Germinal center (tissue), 1 donor: ENCODE measurements at places on chromosomes 11 and 22.

DNA sequence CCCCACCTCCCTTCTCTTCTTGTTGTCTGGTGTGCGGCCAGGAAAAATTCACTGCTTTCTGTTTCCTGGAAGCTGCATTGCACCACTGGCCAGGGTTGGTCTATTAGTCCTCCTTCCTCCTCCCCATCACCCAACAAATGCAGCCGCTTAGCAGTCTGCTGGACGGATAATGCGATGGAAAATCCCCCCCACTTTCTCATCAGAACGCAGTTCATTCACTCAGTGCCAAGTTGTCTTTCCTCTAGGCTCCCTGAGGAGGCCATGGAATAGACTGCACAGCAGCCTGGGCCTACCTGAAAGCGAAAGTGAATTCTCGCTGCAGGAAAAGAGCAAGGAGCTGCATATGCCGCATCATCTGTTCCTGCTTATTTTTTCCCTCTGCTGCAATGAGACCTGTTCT, 513.6 kb downstream of the METTL15 start:
- no peak for DNase-seq

- no peak for DNase-seq
Measured at GRCh38 chr11:16561150-16561549, 177.3 kb upstream of the C11orf58 start.

GRCh38 chr22:37808294-37808657, 542 bp downstream of the GCAT start:
- no peak for DNase-seq

DNA sequence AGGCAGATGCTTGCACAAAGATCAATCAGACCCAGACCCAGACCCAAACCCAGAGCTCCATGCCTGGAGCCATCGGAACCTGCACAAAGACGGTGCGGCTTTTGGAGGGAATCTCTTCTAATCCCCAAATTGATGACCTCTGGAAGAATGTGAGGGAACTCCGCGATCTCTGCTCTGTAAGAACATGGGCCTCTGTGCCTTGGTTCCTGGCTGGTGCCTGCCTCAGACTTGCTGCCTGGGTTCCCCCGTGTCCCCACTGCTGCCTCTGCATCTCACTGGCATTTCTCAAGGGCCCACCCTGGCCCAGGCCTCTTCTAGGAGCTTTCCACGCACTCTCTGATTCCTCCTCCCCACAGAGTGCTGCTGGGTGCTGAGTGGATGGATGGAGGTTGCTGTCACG, 1044.4 kb downstream of the TBC1D22A start:
- DNase-seq, result no peak

DNA sequence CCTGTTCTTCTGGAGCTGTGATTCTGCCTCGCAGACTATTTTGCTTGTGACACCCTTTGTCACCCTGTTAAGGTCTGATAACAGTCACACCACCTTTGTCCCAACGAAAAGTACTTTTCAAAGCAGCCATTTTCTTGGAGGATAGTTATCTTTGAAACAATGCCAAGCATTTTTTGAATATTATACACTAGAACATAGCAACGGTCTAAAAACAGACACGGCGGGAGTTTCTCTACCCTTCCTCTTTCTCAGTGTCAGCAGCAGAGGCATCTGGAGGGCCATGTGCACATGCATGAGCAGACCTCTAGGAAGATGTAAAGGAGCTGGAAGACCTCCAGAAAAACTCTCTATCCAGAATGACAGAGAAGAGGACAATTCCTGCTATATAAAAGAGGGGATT, 86.5 kb downstream of the TRPC6 start:
- DNase-seq, result no peak

GRCh38 chr11:41534391-41534790, 74.9 kb upstream of the LRRC4C start:
- DNase-seq, result no peak

- peak; percentile 26 for DNase-seq
Measured at GRCh38 chr22:31496735-31497146, 405 bp downstream of the SFI1 start.
